ENCODE measurements at places on chromosomes 5 and 9.

DNA sequence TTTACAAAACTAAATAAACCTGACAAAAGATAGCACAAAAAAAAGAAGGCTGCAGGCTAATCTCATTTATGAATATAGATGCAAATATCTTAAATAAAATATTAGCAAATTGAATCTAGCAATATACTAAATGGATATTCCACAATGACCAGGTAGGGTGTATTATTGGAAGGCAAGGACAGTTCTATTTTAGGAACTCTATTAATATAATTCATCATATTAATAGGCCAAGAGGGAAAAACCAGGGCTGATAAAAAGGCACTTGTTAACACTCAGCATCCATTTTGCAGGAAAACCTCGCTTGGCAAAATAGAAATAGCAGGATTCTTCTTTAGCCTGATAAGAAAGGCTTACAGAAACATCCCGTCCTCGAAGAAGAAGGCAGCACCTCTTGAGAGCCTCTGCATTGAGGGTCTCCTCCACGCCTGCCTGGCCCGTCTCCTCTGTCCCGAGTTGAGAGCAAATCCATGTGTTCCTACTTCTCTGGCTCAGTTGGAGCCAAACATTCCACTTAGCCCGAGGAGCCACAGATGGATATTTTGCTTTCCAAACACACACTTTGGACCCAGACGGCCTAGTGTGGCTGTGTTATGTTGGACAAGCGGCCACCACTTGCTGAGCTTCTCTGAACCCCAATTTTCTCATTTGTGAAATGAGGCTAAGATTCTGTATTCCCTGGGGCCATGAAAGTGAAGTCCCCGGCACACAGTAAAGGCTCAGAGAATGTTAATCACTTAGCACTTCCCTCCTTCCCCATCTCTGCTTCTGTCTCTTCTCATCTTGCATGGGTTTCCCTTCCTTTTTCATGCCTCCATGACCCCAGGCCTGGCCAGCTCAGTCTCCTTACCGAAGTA is 181.8 kb upstream of the MVB12B start:
- no peak for DNase-seq

GRCh38 chr5:69293882-69294281 is 38.7 kb downstream of the CCDC125 start:
- DNase-seq = no peak

- DNase-seq = peak; percentile 20
Measured at GRCh38 chr9:72843520-72844439, 109.1 kb downstream of the ALDH1A1 start.

GRCh38 chr5:6419340-6419852 is 29.3 kb upstream of the UBE2QL1 start:
- peak; percentile 59 for DNase-seq

DNA sequence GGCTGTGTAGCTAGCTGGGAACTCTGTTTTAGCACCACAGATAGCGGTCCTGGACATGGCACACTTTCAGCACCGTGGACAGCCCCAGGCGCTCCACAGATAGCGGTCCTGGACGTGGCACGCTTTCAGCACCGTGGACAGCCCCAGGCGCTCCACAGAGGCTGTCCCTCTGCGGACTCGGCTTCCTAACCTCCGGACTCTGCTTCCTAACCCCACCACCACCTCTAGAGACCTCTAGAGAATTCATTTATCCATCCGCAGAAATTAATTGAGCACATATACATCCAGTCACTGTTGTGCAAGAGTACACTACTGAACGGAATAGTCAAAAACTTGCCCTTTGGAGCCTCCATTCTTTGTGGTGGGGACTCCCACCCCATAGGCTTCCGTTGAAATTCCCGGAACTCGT is 27.4 kb downstream of the UNC5A start:
- DNase-seq = peak; percentile 16

Measured in epithelial cell of prostate (primary cell).